ENCODE measurements at places on chromosomes 12 and 14.

GRCh38 chr12:46790066-46790465 is 35.7 kb downstream of the SLC38A4 start:
- DNase-seq: no peak

GRCh38 chr12:29216266-29216665 is 67.2 kb downstream of the FAR2 start:
- DNase-seq: no peak

DNA sequence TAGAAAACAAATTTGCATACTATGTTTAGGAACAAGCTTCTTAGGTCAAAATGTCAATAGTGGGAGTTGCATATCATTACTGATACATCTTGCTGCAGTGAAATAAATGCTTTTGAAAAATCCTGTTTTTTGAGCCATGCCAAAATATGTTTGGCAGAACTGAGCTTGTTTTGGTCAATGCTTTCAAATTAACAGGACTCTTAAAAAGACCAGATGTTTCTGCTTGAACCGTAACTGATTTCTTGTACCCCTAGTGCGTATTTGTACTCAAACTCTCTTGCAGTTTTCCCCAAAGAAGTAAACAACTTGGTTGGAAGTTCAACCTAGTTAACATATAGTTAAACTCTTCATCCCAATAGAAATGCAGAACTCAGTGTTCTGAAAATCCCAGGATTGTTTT is 3.4 kb downstream of the TRHDE start:
- no peak for DNase-seq

DNA sequence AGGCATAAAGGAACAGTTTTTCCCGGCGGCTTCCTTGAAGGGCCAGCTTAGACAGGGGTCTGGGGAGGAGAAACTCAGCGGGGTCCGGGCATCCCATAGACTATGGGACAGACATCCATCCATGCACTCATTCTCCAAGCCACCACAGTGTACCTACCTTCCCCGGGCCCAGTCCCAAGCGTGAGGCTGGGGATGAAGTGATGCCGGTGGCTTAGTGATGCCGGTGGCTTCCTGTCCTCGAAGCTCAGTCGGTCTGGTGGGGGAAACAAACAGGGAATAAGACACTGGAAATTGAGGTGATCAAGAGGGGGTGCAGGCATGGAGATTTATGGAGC is 421 bp downstream of the RTL1 start:
- DNase-seq: no peak

DNA sequence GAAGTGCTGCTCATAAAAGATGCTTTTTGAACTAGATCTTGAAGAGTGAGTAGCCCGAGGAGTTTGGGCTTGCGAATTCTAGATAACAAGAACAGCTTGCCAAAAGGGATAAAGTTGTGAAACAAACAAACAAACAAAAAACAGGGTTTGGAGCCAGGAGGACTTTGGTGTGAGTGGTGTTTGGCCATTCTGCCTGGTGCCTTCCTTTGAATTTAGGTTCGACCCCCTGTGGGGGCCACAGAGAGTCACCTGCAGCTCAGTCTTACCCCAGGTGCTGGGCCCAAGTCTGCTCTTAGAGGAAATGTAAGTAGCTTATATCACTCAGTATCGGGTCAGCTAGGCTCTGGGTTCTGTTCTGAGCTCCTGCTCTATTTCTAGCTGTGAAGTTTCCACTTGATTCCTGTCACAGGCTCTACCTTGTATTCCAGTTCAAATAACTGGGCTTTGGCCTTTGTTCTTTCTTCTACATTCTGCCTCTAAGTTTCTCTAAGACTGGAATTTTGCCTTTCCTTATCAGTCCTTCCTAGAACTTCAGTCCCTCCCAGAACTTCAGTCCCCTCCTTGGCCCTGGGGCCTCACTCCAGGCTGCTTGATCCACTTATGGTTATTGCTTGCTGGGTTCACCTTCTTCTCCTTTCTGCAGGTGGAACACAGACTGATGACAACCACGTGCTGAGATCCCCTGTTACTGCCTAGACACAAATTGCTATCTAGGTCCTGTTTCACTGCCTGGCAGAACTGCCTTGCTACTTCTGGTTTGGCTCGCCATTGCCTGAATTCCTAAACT is 20.5 kb upstream of the DUSP6 start:
- no peak for DNase-seq

DNA sequence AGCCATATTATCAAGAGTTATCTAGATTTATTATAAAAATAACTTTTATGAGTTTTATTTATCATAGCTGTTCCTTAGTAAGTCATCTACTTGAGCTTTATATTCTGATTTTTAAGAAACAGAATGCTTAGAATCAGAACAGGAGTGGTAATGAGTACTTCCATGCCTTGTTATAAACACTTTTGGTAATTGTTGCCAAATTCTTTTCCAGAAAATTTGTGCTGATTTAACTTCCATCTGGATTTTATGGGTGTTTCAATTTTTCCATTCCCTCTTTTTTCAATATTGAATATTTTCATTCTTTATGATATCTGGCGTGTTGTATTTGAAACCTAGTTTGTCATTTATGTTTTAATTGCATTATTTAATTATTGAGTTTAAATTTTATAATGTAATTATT is 131.2 kb downstream of the MSRB3 start:
- DNase-seq: no peak

DNA sequence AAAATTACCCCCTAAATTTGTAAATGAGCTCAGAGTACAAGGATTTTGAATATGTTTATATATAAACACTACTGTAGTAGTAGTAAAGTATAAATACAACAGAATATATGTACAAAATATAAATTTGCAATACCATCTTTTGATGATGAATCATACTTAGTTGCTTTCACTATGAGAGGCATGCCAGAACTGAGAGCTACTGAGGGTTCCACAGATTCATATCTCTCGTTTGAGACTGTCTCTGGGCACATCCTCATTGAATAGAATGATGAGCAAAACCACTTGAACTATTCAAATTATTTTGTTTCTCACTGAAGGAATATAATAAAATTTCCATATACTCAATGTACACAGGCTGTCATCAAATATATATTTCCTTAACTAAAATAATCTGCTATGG is 417.6 kb downstream of the NAV3 start:
- DNase-seq: no peak
